GM06990 (cell line): ENCODE measurements at places on chromosomes 7 and 10.
A peak's percentile ranks its signal among the peaks of the same experiment; 100 is the strongest.

GRCh38 chr10:49395741-49396665 is at the start of gene DRGX:
DRGX (minus strand) TSS chr10:49396089; CDS start chr10:49395440, 649 bp downstream.
- no peak for DNase-seq

DNA sequence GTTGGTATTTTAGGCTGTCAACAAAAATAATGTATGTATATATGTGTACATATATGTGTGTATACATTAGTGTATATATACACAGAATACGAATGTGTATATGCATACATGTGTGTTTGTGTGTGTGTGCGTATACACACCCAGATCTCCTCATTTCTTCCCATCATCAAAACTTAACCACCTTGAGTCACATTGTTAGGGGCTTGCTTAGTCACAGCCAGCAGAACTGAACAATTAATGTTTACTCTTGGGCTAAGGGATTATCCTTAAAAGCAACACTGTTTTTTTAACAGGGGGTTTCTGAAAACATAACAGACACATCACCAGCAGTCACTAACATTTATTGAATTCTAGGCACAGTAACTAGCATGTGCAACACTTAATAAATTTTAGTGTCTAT is 83.0 kb upstream of the ASAH2 start:
- DNase-seq, result no peak

DNA sequence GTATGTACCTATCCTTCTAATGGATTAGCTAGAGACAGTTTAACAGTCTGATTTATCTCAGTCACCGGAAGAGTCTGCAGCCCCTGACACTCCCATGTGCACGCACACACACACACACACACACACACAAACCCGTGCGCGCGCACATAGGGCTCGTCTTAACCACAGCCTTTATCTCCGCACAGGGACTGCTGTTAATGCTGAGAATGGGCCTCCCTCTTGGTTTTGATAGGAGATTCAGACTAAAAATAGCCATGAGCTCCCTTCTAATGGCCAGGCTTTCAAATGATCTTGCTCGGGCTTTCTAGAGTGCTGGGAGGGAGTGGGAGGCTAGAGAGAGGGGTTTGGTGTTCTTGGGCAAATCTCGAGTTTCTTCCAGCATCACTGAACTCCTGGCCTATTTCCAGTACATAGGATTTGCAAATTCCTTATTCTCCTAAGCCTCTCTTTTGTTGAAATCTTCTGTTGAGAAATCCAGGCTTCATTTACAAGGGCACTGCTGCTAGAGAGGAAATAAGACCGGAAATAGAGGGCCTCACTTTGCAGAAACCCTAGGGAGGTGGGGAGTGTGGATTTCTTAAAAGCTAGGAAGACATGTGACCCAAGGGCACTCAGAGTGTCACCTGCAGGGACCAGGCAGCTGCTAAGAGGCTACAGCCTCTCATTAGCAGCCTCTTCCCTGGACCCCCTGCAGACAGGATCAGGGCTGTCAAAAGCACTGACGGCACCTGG is 2.4 kb downstream of the TMEM72 start:
- DNase-seq, result no peak

DNA sequence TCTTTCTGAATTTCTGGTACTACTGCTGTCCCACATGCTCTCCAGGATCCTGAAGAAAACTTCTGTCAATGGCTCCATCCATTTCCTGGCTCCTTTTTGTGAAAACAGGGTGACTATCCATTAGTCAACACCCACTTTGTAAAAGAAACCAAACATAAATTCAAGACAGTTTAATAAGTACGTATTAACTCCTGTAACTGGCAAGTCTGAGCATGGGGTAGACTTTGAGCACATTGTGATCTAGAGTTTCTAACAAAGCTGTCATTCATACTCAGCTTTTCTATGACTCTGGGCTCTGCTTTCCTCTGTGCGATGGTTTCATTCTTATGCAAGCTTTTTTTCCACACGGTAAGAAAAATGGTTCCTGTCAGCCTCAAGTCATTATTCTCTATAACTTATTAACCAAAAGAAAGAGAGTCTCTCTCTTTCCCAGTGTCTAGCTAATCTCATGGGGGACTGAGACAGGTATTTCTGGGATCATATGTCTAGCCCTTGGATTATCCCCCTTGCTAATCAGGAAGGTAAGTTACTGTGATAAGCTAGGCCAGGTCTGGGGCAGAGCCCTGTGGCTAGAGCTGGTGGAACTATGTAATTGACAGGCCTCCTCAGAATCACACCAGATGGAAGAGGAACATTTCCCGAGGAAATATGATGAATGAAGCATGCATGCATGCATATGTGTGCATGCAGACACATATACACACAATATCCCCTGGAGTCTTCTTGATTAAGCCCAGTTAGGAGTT is 98.5 kb downstream of the GNAI1 start:
- DNase-seq, result no peak

DNA sequence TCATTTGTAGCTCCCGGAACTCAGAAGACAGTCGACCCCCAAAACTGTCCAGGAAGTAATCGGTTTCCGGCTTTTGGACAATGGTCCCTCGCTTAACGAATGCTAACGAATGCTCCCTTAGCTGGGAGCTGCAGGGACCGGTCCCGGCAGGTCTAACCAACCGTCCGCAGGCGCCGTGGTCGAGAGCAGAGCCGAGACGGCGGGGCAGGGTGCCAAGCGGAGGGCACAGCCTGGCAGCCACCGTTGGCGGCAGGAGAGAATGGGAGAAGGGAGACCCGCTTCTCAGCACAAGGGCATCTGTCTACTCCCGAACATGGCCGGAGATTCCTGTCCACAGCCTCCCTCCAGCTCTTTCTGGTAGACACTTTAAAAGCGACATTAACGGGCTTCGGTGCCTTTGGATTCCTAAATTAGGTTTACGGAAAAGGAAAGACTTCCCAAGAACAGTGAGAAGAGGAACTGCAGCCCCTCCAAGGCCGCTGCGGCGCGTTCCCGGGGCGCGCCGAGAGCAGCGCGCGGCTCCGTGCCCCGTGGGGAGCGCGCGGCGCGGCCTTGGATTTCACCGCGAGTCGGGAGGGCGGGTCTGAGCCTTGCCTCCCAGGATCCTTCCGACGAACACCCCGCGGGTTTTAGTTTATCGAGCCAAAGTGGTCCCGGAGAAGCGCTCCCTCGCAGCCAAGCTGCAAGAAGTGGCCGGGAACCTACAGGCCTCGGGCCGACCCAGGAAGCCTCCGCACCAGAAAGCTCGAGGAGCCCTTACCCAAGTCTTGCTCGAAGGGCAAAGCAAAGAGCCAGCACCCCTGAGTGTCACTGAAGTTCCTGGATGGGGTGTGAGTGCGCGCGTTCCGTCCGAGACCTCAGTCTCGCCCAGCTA is 3.6 kb upstream of the TBX20 start:
- DNase-seq, result no peak

DNA sequence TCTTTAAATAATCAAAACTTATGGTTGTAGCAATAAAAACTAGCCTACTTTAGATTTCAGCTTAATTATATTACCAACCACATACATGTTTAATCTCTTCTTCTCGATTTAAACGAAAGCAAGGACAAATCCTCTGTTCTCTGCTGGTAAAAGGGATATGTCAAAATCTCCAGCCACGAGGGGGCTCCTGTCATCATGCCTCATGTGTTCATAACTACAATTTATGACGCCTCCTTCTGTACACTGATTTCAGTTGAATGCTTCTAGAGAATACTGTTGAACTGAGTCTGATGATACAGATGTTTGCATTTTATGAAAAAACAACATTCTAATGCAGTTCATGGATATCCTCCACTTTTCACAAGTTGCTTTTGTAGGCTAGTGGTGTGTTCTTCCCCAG is 220.0 kb upstream of the DPP6 start:
- no peak for DNase-seq

DNA sequence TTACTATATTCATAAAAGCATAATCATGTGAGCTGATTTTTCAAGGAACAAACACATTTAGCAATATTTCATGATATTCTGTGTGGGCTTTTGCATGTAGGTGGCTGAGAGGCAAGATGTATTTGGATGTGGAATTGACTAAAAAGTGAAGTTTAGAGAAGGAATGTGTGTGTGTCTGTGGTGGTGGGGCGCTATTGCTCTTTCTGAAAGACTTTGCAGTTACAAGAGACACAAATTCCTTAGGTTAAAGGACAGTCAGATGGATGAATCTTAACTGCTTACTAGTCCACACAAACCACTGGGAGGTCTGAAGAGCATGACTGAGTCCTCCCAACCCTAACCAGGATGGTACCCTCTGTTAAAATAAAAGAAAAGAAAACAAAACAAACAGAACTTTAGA is 200.1 kb downstream of the SDHAF3 start:
- DNase-seq, result no peak

DNA sequence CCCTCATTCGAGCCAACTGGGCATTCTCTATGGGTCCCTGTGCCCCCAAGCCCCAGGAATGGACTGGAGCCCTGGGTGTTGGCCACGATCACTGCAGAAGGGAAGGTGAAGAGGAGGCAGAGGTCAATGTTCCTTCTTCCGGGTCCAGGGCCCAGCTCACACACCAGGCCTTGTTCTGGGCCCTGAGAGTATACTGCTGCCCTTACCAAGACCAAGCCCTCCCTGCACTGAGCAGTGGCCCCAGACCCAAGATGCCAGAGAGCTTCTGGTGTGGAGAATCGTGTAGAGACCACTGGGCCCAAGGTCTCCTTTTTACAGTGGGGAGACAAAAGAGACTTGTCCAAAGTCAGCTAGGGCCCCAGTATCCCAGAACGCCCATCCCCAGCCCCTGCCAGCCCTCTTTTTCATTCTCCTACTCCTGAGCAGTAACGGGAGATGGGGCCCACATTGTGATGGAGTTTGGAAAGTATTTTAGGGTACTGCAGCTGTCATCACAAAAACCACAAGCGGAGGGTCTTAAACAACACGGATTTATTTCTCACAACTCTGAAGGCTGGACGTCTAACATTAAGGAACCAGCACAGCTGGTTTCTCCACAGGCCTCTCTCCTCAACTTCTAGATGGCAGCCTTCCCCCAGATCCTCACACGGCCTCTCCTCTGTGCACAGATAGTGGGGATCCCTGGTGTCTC is 79.4 kb downstream of the PDGFA start:
- no peak for DNase-seq

- DNase-seq, result no peak
Measured at GRCh38 chr10:6741541-6741941, 161.5 kb upstream of the PRKCQ start.

GRCh38 chr7:85215098-85215497 is 28.2 kb upstream of the SEMA3D start:
- DNase-seq, result peak; percentile 13

- DNase-seq, result no peak
Measured at GRCh38 chr7:36236073-36236472, 83.0 kb downstream of the EEPD1 start.

DNA sequence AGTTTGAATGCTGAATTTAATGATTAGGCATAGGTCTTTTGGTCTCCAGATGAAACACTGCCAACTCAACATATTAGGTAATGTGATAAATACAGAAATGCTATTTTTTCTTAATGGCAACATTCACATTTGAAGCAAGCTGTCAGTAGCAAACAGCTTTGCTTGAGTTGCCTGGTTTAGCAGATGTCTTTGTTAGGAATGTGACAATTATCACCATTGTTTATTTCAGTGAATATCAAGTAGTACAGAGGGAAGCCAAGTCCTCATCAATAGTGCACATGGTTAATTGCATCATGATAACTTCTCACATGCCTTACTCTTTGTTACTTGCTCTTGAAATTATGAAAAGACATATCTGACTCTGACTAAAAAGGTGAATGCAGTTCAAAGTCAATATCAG is 23.7 kb upstream of the SEPTIN7 start:
- no peak for DNase-seq

DNA sequence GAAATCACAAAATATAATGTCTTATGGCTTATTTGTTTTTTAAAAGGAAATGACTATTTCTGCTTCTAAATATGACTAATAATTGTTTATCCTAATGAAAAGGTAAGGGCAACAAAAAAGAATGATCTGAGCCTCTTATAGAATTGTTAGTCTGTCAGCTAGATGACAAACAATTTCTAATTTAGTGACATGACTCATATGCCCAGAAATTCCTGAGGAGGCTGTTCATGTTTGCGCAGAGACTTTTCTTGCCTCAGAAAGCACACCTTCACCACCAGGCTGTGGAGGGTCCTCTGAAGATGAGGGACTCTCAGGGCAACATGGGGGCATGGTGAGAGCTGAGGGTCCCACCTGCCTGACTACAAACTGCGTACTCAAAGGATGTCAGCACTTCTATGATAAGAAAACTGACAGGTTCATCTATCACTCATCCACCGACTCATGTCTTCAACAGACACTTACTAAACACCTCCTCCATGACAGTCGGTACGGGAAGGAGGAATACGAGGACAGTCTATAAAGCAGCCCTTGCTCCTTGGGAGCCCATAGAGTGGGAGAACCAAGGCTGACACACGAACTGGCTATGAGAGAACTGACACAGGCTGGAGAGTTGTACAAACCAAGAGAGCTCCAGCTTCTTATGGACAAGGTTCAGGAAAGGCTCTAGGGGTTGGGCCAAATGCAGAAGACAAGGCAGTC is 102.0 kb downstream of the PKD1L1 start:
- no peak for DNase-seq

DNA sequence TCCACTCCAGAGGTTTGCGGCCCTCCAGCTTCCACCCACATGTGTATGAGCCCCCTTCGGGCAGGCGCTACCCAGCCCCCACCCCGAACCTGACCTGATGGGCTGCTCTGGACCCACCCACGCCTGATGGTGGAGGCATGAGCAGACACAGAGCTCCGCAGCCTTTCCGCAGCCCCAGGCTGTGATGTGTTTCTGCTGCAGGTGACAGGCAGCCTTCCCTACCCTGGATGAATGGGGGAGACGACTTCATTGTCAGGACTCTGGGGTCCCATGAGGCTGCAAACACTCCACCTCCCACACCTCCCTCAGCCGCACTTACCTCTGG is 61.2 kb downstream of the OAT start:
- no peak for DNase-seq

DNA sequence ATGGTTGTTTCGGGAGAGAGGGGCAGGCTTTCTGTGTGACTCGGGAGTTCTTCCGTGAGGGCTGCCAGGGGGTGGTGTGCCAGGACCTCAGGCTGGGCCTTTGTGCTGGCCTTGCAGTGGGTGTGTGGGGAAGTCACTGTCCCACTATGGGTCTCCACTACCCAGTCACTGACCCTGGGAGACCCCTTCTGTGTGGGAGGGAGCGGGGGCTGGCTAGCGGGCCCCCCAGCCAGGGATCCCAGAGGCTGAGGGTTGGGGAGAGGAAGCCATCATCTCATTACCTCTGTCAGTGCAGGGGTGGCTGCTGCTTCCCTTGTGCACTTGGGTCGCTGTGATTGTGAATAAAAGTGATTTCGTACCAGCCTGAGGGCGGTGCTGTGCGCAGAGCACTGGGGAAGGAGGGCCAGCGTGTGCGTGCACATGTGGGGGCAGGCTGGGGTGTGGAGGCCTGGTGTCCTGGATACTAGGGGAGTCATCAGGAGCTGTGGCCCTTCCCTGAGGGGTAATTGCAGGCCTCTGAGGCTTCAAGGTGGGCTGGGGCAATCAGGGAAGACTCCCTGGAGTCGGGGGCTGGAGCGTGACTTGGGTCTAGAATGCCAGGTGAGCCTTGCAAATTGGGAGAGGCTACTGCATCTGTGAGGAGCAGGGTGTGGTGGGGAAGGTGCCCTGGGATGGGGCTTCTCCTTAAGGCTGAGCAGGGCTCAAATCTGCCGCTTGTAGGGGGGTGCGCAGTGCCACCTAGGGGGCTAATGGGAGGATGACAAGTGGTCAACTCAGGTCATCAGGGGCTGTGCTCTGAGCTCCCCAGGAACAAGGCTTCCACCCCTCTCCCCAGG is 98.9 kb downstream of the NEURL1 start:
- no peak for DNase-seq

- no peak for DNase-seq
Measured at GRCh38 chr7:95105627-95106026, 198.2 kb downstream of the PPP1R9A start.
